ENCODE measurements at places on chromosomes 16 and 17.

GRCh38 chr16:81632392-81633146 lies 146.5 kb upstream of the PLCG2 start:
- peak; percentile 66 for DNase-seq

GRCh38 chr17:8556074-8556473 lies 74.5 kb downstream of the MYH10 start:
- DNase-seq, result no peak

GRCh38 chr16:29876594-29877249 lies 13.7 kb upstream of the CDIPT start:
- DNase-seq, result peak; percentile 32

DNA sequence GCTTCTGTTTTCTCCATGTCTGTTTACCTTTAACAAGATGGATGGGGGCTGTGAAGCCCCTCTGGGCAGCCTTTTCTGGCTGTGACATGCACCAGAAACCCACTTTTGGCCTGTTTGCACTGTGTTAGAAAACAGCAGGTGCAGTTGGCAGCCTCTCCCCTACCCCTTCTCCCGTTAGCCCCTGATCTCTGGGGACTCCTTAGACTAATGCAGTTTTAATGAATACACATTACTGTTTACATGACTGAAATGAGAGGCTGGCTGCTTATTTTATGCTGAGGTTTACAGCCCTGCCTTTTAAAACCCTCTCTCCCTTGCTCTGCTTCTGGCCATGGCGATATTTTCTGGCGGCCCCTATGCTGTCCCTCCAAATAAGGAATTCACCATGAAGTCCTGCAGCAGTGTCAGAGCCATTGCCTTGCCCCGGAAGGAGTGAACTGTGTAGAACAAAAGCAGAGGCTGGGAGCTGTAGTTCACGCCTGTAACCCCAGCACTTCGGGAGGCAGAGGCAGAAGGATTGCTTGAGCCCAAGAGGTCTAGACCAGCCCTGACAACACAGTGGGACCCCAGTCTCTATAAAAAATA lies 79.3 kb downstream of the PRKCB start:
- no peak for DNase-seq

DNA sequence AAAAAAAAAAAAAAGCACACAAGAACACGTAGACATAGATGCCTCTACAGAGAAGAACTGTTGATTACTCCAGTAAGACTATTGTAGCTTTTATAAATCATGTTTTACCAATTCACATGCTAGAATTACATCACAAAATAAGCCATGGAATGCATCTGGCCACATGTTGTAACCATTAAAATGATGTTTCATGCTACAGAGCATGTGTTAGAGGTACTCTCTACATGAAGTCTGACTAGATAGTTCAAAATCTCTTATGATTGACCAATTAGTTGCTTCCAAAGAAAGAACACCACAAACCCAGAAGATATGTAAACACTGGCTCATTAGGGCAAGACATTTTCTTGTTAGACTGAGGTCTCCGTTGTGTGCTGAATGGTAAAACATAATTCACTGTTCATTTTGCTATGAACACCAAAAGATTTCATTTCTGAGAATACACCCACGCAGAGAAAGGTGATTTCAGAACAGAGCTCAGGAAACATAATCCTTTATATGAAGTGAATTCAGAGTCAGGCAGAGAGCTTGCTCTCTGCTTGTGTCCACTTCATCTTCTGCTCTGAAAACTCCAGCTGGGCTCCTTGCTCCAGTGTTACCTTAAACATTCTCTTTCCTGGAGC lies 411.4 kb upstream of the SOX9 start:
- no peak for DNase-seq

DNA sequence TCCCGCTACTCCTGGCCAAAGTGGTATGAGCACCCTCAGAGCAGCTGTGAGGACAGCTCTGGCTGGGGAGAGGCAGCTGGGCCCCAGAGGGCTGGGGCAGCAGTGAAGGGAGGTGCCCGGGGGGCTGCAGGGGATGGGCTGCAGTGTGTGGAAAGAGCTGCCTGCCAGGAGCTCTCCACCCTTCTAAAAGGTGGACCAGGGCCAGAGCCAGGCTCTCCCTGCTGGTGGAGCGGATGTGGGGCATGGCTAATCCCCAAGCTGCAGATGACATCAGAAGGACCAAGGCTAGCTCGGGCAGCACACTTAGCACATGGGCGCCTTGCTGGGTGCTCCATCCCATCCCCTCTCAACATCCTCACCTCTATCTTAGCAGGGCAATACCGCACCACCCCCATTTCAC lies 103.1 kb downstream of the SDK2 start:
- peak; percentile 74 for DNase-seq

DNA sequence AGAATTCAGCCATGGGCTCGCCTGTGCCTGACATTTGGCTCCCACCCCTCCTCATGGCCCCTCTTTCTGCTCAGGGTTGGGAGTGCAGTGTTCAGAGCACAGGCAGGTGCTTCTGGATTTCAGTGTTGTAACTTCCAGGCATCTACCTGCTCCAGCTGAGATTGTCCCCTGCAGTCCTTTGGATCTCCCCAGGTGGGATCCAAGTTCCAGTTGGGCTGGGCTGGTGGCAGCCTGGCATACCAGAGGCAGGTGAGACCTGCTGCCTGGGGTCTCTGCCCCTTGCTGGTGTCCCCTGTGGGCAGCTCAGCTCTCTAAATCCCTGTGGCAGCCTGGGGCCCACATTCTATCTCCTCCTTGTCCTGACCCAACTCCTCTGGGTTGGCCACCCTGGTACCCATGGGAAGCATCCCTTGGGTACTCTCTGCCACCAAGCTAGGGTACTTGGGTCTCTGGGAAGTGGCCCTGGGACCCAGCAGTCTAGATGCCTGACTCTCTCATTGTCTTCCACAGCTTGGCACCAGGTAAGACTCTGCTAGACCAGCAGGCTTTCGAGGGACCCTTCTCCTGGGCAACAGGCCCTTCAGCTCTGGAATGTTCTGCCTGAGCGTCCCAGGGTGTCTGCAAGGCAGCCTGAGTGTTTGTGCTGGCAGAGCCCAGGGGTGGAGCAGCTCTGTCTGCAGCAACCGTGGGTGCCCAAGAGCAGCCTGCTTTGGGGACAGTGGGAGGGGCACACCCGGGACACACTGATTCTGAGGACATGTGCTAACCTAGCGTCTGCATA lies 42.5 kb downstream of the DNAH17 start:
- peak; percentile 72 for DNase-seq

Measured in DMS53 (cell line).